Neural progenitor cell (in vitro differentiated cells): ENCODE measurements at places on chromosomes 6 and 20.

GRCh38 chr20:19019734-19020364, 192.6 kb upstream of the SLC24A3 start:
- no peak for DNase-seq

DNA sequence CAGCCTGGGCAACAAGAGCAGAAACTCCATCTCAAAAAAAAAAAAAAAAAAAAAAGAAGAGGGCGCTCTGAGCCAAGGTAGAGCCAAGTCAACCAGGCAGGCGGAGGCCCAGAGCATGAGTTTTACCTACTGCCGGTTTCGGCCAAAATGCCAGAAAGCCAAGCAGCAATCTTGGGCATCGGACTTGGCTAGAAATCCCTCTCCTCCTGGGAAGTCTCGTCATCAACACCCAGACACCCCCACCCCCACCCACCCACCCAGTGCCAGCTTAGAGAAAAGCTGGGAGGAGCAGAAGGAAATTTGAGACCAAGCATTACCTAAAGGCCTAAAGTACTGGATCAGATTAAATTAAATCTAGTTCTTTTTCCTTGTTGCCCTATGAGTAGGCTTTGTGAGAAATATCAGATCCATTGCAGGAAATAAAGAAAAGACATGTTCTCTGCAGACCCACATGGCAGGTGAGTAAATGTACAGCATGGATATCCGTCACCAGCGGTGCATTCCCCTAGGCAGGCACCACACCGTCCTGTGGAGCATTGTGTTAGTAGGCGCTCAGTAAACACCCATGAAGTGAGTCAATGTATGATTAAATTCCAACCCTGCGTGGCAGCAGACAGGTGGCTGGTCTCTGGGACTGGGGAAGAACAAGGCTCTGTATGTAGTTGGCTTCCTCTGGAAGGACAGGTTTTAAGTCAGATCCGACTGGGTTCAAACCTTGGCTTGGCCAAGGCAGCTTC, 21.0 kb downstream of the RIPOR3 start:
- no peak for DNase-seq

- no peak for DNase-seq
These were observed 116.8 kb downstream of the MBOAT1 start for GRCh38 chr6:20095436-20095835.

- no peak for DNase-seq
These were observed 36.6 kb downstream of the CITED2 start for GRCh38 chr6:139337830-139338229.

DNA sequence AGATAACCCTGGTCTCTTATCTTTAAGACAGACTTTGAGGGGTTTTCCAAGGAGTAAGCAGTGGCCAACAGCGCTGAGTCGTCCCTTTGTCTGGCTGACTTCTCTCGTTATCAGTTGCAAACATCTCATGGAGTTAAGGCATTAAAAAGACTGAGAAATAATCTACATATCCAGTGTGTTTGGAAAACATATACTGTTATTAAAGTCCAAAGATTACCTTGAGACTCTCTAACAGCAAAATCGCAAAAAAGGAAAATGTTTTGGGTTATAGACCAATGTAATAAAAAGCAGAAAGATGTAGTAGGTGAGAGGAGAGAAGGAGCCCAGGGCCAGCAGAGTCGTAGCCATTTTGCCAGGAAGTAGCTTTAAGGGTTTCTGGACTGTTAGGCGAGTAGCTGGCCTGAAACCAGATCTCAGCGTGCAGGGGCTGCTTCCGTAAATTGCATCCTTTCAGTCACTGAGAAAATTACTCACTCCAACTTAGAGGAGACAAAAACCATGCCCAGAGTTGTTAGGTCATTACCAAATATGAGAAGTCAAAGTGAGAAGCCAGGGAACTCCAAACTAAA, 24.6 kb downstream of the MYLK4 start:
- no peak for DNase-seq

DNA sequence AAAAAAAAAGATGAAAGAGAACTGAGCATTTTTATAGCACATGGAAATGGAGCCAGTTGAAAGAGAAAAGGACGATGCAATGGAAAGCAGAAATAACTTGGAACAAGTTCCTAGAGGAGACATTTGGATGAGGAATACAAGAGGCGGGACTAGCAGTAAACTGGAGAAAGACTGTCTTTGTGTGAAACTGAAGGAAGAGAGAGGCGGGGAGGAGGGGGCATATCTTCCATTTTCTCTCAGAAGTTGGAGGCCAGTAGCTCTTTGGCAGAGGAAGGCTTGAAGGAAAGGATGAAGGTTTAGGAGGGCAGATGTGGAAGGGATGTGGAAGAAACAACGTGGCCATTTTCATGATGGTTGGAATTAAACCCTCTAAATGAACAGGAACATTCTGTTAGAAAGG, 33.0 kb upstream of the ADGRF1 start:
- no peak for DNase-seq

DNA sequence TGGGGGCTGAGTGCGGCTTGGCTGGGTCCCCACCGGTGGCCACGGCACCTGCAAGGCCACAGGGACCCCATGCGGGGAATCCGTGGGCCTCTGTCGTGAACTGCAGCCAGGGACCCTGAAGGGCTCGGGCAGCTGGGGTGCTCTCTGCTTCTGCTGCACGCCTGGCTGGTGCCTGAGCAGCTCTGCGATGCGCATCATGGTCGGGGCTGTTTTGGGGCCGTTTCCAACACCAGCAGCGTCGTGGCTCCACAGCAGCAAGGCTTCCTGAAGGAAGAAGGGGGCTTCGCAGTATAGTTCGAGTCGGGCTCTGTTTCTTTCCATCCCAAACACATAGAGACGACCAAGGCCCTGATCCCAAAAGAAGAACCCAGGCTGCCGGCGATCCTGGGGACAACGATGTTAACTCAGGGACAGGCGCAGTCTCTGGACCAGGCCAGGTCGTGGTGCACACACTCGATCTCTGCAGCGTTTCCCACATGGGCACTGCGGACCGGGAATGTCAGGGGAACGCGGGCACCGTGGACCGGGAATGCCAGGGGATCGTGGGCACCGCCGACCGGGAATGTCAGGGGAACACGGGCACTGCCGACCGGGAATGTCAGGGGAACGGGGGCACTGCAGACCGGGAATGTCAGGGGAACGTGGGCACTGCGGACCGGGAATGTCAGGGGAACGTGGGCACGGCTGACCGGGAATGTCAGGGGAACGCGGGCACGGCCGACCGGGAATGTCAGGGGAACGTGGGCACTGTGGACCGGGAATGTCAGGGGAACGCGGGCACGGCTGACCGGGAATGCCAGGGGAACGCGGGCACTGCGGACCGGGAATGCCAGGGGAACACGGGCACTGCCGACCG, 36.8 kb upstream of the BHLHE23 start:
- no peak for DNase-seq

- DNase-seq, result no peak
These were observed 48.7 kb downstream of the YTHDF1 start for GRCh38 chr20:63167026-63167917.

- peak; percentile 37 for DNase-seq
These were observed 9.3 kb upstream of the ID1 start for GRCh38 chr20:31595654-31596411.

GRCh38 chr20:8246716-8247115, 114.7 kb downstream of the PLCB1 start:
- no peak for DNase-seq

DNA sequence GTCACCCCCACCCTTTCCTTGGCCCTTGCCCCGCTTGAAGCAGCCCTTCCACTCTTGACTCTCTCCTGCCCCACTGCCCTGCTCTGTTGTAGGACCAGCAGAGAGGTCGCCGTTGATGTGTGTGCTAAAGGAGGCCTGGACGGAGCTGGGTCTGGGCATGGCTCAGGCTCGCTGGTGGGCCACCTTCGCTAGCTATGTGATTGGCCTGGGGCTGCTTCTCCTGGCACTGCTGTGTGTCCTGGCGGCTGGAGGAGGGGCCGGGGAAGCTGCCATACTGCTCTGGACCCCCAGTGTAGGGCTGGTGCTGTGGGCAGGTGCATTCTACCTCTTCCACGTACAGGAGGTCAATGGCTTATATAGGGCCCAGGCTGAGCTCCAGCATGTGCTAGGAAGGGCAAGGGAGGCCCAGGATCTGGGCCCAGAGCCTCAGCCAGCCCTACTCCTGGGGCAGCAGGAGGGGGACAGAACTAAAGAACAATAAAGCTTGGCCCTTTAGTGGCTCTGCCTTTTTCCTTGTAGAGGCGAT, 3.0 kb downstream of the SMPD2 start:
- DNase-seq, result no peak

DNA sequence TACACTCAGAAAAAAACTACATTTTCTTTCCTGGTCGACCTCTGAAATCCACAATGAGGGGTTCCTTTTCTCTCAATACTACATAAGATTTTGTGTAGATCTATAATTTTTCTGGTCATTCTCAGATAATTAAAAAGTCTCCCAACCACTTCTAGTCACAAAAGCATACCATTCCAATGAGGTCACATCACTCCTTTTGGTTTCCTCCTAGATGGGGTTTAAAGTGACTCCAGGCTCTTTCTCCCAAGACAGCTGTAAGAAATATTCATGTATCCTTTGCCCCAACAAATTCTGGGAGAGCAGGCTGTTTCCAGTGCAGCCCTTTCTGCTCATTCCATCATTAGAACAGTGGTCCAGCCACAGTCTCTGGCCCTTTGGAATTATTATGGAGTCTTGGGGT, 43.1 kb upstream of the BEND6 start:
- DNase-seq, result no peak

DNA sequence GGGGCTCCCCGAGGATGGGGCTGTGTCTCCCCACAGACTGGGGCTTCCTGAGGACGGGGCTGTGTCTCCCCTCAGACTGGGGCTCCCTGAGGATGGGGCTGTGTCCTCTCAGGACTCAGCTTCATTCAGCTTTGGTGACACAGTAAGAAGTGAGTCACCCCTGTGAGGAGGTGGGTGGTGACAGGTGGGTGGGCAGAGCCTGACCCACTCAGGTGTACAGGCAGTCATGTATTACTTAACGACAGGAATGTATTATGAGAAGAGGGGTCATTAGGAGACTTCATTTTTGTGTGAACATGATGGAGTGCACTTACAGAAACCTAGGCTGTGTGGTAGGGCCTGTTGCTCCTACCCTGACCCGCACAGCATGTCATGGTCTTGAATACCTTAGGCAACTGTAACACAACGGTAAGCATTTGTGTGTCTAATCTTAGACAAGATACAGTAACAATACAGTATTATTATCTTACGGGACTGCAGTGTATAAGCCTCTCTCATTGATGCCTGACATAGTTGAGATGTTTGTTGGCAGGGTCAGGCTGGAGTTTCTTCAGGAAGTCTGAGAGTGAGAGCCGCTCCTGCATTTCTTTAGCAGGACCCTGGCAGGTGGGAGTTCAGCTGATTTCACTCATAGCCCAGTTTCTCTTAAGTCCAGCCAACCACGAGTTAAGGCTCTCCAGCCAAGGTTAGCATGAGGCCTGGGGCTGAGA, 10.9 kb upstream of the PGC start:
- DNase-seq, result no peak

- DNase-seq, result no peak
These were observed 191.5 kb downstream of the DLL1 start for GRCh38 chr6:170099387-170099786.

DNA sequence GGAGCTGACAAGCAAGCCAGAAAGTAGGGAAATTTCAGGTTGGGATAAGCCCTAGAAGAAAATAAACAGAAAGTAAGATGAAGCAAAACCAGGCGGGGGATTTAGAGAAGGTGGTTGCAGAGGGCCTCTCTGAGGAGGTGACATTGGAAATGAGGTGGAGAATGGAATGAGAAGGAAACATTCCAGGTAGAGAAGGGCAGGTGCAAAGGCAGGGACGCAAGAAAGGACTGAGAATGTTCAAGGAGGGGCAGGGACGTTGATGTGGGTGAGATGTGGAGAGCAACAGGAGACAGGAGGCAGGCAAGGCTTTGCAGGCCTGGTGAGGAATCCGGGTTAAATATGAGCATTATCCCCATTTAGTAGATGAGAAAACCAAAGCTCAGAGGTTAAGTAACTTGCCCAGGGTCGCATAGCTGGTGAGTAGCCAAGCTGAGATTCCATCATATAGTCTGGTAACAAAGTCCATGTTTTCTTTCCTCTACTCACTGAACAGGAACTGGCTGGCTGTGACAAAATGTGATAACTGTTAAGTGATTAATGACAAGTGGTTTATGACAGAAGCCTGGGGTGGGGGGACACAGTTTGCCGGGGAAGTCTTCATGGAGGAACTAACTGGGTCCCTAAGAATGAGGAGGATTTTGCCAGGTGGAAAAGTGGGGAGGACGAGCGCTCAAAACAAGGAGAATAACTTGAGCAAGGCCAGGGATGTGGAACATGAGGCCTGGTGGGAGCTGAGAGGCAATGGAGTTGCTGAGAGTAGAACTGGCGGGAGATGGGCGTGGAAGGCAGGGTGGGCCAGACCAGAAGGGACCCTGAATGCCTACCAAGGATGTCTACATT, 32.6 kb downstream of the MRPL14 start:
- no peak for DNase-seq

DNA sequence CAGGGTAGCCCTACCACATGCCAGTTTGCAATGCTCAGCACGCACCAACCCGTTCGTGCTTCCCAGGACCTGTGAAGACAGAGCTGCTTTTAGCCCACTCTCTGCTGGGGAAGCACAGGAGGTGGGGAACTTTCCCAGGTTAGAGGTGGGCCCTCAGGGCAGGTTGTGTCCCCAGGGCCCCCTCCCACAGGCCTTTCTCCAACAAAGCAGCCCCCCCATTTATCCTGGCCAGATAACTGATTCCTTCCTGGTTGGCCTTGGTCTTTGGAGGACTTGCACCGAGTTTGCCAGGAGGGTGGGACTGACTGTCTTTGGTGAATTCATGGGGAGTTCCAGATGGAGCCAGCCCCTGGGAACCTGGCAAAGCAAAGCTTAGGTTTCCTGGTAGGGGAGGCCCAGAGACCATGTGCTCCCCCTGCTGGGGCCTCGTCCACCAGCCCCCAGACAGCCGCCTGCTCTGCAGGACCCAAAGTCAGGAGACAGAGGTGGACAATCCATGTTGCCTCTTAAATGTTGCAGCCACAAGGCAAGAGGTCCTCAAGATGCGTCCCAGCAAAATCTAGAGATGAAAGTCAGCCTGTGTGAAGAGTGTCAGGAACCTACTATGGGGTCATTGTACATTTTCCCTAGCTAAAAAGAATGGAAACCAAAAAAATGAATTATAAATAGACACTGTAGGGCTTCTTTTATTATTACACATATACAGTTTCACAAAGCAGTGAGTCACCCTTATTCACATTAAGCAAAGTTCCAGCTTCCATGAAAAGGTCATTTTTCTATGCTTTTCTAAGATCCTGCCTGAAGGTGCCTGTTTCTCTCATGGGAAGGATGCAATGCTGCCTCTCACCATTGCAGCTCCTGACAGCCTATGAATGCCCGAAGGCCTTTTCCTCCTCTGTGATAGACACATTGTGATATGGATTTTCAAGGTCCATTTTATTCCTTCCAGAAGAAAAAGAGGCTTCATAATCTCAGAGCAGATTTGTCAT, 497.8 kb downstream of the PREX1 start:
- peak; percentile 58 for DNase-seq

DNA sequence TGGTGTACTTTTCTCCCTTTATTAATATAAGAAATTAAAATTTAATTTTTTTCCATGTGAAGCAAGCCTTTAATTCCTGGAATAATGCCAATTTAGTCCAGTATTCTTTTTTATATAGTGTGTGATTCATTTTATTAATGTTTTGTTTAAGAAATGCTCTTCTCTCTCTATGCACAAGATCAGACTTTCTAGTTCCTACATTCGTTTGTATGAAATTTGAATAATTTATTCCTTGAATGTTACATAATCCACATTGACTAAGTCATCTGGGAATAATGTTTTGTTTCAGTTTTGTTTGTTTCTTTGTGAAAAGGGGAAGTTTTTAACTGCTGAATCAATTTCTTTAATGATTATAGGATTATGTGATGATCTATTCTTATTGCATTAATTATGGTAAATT, 181.4 kb upstream of the ID4 start:
- no peak for DNase-seq

GRCh38 chr6:93048381-93048780, 371.0 kb downstream of the EPHA7 start:
- peak; percentile 26 for DNase-seq
